RKO (cell line): ENCODE measurements at places on chromosomes 1 and 21.

DNA sequence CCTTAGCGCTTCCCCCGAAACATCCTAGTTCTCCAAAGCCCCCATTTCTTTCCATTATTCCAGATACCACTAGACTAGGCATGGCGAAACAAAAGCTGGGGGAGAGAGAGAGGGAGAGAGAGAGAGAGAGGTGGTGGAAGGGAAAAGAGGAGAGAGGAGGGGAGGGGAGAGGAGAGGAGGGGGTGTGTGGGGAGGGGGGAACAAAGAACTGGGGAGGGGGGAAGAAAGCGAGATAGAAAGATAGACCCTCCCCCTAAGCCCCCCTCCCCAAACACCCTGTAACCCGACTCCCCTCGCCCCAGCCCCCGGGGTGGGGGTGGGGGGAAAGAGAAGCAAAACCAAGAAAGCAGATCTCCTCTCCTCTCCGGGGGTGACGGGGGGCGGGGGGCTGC lies 352 bp downstream of the MEX3A start:
- DNase-seq: peak; percentile 20

GRCh38 chr1:45337630-45338325 lies 2.2 kb upstream of the TOE1 start:
- DNase-seq: no peak

GRCh38 chr1:23211955-23212354 lies 5.3 kb downstream of the HTR1D start:
- DNase-seq: no peak

DNA sequence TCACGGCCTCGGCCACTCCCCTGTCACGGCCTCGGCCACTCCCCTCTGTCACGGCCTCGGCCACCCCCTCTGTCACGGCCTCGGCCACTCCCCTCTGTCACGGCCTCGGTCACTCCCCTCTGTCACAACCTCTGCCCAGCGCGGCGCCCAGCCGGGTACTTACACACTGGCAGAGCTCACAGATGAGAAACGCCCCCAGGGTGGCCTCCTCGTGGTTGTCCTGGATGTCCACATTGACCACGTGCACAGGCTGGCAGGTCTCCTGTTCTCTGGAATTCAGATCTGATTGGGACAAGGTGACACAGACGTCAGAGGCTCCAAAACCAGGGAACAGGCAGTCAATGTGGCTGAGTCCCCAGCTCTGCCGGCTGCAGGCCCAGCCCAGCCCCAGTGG lies 3.3 kb upstream of the TMEM240 start:
- no peak for DNase-seq

DNA sequence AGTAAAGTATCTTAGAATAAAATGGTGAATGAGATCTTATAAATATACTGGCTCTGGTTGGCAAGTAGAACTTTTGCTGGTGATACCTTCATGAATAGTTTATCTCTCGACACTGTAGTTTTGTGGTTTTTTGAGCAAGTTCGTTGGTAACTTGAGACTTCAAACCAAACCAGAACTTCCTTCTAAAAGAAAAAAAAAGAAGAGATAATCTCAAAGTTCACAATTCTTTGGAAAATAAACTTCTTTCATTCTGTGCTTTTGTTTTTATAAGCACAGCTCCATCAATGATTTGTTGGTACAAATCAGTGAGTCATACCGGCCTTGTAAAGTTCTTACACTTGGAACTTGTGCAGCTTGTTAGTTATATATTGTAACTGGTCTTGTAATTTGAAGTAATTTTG lies 2.3 kb downstream of the HIPK1 start:
- DNase-seq: peak; percentile 29

GRCh38 chr1:94024104-94024792 lies 96.7 kb downstream of the ABCA4 start:
- no peak for DNase-seq

GRCh38 chr1:77831976-77832711 lies 52.7 kb downstream of the MIGA1 start:
- no peak for DNase-seq

DNA sequence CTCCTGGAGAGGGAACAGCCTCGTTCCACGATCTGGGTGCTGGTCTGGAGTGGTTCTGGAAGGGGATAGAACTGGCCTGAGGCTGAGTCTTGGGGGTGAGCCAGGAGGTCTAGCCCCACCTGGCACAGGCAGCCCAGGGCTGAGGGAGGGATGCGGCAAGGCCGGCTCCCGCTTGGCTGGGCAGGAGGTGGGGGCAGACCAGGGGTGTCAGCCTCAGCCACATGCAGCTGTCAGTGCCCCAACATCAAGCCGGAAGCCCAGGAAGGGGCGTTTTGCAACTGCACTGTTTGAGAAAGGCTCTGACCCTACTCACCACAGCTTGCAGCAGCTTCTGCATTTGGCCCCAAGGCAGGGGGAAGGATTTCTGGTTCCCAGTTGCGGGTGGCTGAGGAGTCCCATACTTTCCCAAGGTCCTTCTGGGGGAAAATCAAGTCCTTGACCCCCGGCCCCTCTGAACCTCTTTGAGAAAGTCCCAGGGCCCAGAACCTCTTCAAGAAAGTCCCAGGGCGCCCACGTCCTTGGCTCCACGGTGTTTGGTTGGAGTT lies 2.0 kb downstream of the EFHD2 start:
- DNase-seq: no peak

DNA sequence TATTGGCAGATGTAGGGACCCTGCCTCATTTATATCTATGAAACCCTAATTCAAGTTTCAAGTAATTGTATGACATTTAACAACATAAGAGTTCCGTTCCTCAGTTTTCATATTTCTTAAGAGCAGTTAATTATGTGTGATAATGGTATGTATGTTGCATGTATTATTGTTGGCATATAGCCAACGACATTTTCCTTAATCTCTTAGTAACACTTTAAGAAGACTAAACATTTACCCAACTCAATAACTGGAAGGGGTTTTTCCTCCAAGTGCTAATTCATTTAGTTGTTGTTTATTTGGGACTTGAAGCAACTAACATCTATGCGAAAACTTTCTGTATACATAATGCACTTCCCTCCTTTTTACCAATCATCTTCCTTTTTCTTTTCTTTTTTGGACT lies 1.5 kb upstream of the RALGPS2 start:
- DNase-seq: no peak

GRCh38 chr1:155327981-155328380 lies 7.3 kb downstream of the RUSC1 start:
- no peak for DNase-seq

DNA sequence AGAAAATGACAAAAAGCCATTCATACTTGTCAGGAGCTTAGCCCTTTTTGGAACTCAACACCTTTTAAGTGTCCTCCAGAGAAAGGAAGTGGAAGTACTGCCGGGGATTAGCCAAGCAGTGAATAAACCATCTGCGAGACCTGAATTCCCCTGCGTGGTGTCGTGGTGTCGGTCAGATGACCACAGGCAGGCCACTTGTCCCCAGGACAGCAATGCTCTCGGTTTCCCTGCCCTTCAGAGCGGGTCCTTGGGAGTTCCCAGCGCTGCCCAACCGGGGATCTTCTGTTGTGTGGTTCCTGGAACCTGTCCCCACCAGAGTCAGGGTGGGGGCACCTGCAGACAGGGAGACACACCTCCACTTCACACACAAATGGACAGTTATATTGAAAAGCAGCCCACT lies 9.2 kb downstream of the GPR157 start:
- DNase-seq: no peak
